Calu3 (cell line): ENCODE measurements at places on chromosomes 13 and 19.

GRCh38 chr13:112065867-112066623 is 904 bp upstream of the SOX1 start:
- H3K27ac ChIP-seq = no peak overlapping the region
- H3K4me3 ChIP-seq = no peak overlapping the region
- no peaks in the 10 kb centered on the region for H3K36me3 ChIP-seq
- no peaks in the 10 kb centered on the region for H3K27me3 ChIP-seq

- H3K4me3 ChIP-seq = no peak overlapping the region
- no peaks in the 10 kb centered on the region for H3K27me3 ChIP-seq
These were observed 9.0 kb downstream of the ABHD8 start for GRCh38 chr19:17294051-17294891.

DNA sequence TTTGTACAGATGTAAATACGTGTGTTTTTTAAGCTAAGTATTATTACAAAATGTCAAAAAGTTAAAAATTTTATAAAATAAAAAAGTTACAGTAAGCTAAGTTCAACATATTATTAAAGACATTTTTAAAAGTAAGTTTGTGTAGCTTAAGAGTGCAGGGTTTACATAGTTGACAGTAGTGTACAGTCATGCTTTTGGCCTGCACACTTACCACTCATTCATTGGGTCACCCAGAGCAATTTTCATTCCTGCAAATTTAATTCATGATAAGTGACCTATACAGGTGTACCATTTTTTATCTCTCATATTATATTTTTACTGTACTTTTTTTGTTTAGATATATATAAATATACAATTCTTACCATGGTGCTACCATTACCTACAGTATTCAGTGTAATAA is 769.9 kb upstream of the SLITRK6 start:
- H3K27me3 ChIP-seq = no peaks in the 10 kb centered on the region
- no peaks in the 10 kb centered on the region for H3K36me3 ChIP-seq
- H3K4me3 ChIP-seq = no peak overlapping the region
- no peak overlapping the region for H3K27ac ChIP-seq
- no peak for DNase-seq
- no peaks in the 10 kb centered on the region for H3K4me1 ChIP-seq

DNA sequence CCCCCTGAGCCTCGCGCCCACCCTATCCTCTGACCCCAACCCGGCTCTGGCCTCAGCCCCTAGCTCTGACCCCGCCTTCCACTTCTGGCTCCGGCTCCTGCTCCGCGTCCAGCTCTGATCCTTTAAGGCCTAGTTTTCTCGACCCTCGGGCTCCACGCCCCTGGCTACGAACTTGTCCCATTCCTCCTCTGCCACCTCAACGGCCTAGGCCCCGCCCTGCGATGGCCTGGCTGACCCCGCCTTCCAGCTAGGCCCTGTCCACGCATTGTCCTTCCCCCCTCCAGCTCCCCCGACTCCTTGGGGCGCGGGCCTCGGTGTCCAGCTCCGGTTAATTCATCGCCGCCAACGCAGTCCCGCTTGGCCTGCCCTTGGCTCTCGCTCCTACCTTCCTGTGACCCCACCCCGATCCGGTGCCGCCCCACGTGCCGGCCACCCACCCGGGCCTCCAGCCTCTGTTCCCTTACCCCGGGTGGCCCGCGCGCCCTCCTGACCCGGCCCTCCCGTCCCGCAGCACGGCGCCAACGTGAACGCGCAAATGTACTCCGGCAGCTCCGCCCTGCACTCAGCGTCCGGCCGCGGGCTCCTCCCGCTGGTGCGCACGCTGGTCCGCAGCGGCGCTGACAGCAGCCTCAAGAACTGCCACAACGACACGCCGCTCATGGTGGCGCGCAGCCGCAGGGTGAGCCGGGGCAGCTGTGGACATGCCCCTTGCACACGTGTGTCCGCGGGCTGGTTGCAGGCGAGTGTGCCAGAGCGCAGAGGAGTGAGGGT is 9.4 kb downstream of the BCL3 start:
- H3K36me3 ChIP-seq = peaks cover 67% of the 10 kb centered on the region
- no peak overlapping the region for H3K4me3 ChIP-seq
- peaks cover 29% of the 10 kb centered on the region for H3K4me1 ChIP-seq
- H3K27me3 ChIP-seq = no peaks in the 10 kb centered on the region
- DNase-seq = no peak

DNA sequence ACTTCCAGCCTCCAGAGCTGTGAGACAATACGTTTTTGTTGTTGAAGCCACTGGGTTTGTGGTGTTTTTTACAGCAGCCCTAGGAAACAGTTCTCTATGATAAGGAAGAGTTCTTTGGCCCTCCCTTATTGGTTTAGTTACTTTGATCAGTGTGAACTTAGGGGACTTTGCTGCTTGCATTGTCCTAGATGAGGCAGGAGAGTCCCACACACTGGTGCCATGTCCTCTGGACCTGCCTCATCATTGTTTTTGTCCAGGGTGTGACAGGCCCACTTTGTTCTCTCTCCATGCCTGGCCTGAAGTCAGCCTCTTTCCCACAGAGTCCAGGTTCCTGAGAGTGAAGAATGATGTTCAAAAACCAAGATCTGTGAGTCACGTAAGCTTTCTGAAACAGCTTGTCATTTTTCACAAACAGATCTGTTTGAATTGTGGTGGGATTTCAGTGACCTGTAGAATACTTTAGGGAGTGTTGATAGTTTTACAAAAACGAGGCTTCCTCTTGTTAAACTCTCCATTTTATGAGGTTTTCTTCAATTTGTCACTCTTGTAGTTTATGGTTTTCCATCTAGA is 63.8 kb downstream of the ING1 start:
- H3K27me3 ChIP-seq = peaks cover 7% of the 10 kb centered on the region
- no peaks in the 10 kb centered on the region for H3K4me1 ChIP-seq
- no peak overlapping the region for H3K27ac ChIP-seq
- H3K36me3 ChIP-seq = no peaks in the 10 kb centered on the region
- DNase-seq = no peak

- DNase-seq = no peak
- H3K4me1 ChIP-seq = no peaks in the 10 kb centered on the region
- peaks cover 12% of the 10 kb centered on the region for H3K27me3 ChIP-seq
- no peaks in the 10 kb centered on the region for H3K36me3 ChIP-seq
- H3K4me3 ChIP-seq = no peak overlapping the region
These were observed 278.0 kb downstream of the FGF9 start for GRCh38 chr13:21948769-21949474.

GRCh38 chr13:50291611-50292010 is 276.4 kb downstream of the KCNRG start:
- no peaks in the 10 kb centered on the region for H3K4me1 ChIP-seq
- H3K36me3 ChIP-seq = no peaks in the 10 kb centered on the region
- H3K27me3 ChIP-seq = no peaks in the 10 kb centered on the region
